ENCODE measurements at places on chromosomes 5 and 9.
A peak's percentile ranks its signal among the peaks of the same experiment; 100 is the strongest.

- no peak for DNase-seq
Measured at GRCh38 chr9:106880081-106880480, 17.1 kb downstream of the ZNF462 start.

GRCh38 chr5:109743770-109744212, 54.1 kb downstream of the MAN2A1 start:
- no peak for DNase-seq

- DNase-seq: peak; percentile 57
Measured at GRCh38 chr5:149679876-149680809, 50.0 kb upstream of the PPARGC1B start.

GRCh38 chr5:33299621-33300208, 141.1 kb upstream of the TARS1 start:
- DNase-seq: no peak

DNA sequence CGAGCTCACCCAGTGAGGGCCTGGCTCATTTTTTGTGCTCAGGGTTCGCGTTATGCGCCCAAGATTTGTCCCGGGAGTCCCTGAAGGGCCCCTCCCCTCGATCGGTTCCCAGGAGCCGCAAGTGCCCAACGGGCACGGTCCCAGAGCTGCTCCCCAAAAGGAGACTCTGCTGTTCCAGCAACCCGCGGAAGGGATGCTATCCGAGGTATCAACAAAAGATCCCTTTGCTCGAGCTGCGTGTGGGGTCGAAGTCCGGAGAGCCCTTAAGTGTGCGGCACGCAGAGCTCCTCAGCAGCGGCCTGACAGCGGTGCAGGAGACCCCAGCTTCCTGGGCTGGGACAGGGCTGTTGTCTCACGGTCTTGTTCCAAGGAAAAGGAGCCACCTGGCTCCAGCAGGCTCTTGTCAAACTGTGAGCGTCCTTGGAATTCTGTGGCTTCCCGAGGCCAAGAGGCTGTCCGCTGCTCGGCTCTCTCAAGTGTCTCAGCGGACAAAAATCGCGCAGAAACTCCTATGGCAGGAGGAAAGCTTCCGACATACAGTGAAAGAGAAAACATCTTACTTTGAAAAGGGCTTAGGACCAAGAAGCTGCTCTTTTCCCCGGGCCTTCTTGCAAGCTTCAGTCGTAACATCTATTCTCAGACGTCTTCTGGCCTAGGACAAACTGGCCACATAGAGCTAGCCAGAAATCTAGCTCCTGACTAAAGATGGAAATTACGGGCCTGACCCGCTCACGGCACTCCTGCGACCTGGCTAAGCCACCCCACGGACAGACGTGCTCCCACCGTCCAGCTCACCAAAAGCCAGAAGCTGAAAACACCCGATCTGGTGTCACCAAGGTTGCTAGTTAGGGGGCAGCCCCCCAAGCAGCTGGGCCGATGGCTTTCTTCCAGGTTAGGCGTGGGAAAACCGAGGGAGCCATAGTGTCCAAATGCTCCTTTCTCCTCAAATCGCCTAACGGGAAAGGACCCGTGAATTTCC, 2.6 kb upstream of the FOXB2 start:
- no peak for DNase-seq

GRCh38 chr5:167822241-167822640, 469.2 kb upstream of the WWC1 start:
- no peak for DNase-seq

GRCh38 chr5:21889581-21889980, 963.6 kb downstream of the CDH12 start:
- DNase-seq: no peak

DNA sequence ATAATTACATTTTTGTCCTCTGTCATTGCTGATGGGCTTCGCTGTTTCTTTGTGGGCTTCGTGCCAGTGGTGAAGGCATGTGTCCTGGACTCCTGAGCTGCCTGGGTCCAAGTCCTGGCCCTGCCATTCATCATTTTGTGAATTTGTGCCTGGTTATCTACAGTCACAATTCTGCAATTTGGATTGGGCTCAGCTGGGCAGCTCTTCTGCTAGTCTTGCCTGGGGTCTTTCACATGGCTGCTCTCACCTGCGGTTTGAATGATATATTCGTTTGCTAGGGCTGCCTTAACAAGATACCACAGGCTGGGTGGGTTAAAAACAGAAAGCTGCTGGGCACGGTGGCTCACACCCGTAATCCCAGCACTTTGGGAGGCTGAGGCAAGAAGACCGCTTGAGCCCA, 192.7 kb upstream of the IER5L start:
- no peak for DNase-seq

- no peak for DNase-seq
Measured at GRCh38 chr9:26324786-26325443, 567.7 kb downstream of the CAAP1 start.

GRCh38 chr5:64827703-64828102, 59.0 kb downstream of the CWC27 start:
- no peak for DNase-seq

GRCh38 chr9:129554649-129555048, 66.3 kb downstream of the C9orf50 start:
- no peak for DNase-seq

DNA sequence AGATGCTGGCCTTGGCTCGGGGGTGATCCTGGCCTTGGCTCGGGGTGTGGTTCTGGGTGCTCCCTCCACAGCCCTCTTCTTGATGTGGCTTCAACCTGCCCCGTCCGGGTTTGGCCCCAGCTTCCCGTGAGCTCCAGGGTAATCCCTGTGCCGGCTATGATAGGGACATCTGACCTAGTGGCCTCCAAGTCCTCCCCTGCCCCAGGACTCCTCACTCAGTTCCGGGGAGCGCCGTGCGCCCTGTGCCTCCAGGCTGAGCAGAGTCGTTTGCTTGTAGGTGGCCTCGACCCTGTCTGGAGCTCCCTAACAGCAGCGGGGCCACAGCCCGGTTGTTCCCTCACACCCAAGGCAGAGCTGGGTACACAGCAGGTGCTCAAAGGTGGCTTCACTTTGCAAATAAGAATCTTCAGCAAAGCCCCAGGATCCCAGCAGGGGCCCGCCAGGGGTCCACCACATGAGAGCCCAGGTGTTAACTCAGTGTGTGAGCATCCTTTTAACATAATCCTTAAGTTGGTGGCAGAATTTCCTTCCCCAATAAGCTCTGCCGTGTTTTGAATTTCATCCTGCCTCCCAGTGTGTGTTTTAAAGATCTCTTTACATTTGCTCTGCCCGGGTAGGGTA, 32.3 kb upstream of the CEP72 start:
- DNase-seq: no peak

DNA sequence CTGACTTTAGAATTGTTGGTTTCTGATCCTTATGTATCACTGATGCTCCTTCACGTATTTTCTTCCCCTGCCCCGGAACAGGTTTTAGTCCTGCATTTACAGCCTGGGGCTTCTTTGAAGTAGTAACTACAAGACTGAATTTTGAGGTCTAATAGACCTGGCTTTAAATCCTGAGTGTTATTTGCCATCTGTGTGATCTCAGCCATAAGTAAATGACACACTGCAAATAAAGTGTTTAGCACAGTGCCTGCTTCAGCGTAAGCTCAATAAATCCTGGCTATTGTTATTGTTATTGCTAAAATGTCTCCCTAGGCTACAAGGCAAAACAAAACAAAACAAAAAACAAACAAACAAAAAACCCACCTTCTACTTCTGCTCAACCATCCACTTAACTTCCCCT, 15.6 kb upstream of the LHX6 start:
- DNase-seq: no peak

DNA sequence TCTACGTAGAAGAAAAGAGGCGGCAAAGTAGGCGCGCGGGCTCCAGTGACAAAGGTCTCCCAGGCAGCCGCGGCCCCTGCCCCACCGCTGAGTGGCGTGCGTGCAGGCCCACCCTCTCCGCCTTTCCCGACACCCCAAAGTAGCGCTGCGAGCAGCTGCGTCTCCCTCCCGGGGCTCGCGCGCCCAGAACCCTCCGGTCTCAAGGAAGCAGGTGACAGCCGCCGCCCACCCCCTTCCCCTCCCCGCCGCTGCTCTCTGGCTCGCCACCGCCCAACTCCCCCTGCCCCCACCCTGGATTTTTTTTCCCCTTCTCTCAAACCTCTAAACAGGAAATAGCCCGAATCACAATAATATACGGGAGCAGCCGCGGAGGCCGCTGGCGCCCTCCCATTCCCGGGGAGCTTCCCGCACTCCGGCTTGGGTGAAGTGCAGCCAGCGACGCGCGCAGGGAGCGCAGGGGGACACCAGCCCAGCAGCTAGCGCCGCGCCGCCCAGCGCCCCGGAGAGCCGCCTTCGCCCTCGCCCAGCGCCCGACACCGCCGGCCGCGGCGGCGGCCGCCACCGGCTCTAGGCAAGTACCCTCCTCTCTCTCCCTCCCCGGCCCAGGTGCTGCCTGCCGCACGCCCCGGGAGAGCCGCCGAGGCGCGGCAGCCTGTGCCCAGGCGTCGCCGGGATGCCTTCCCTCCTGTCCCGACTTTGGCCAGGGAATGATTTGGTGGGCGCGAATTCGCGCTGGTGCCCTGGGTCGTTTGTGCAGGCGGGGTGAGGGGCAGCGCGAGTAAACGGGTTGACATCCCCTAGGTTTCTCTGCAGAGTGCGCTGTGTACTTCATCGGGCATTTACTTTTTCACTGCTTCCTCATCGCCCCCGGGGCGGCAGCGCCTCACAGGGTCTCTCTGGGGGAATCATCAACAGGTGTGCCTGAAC, 52.7 kb upstream of the TJP2 start:
- DNase-seq: peak; percentile 48
